ENCODE measurements at places on chromosomes 1 and 21.

GRCh38 chr1:200654660-200655059, 15.0 kb downstream of the DDX59 start:
- no peak for DNase-seq

DNA sequence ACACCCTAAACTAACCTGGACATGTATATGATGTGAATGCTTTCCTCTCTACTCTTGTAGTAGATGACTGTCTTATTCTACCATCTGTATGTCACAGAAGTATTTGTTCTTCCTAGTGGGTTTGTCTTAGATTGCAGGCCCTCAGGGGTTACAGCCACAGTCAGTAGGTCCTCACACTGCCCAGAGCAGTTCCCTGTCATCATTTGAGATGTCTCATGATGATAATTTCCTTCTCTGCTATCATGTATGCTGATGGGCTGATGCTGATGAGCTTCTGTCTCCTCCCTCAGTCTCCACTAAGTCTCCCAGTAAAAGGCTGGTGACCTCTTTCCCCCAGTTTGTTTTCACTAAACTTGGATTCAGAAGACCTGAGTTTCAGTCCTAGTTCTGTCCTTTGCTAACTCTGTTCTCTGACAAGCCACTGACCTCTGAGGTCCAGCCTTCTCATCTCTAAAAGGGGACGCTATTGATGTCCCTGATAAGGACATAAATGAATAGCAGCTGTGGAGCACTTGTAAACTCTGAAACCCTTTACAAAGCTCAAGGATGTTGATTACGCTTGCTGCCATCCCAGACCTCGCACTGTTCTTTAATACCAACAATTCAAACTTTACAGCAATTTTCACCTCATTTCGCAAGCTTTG, 3.1 kb upstream of the ETV3 start:
- no peak for DNase-seq

DNA sequence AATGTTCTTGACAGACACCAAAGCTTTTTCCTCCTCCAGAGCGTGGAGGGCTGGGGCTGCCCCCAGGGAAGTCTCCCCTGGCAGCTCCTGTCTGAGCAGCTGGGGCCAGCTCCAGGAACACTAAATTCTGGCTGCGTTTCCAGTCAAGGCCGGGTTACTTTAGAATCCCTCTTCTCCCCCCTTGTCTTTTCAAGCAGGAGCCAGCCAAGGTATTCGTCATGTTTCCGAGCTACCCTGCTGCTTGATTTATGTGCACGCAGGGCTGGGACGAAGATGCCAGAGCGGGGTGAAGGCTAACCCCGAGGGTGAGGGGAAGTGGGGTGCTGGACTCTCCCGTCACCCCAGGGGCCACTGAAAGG, 68.1 kb upstream of the ANGPTL1 start:
- DNase-seq: peak; percentile 91

GRCh38 chr1:226684026-226684425, 55.1 kb downstream of the ITPKB start:
- no peak for DNase-seq

DNA sequence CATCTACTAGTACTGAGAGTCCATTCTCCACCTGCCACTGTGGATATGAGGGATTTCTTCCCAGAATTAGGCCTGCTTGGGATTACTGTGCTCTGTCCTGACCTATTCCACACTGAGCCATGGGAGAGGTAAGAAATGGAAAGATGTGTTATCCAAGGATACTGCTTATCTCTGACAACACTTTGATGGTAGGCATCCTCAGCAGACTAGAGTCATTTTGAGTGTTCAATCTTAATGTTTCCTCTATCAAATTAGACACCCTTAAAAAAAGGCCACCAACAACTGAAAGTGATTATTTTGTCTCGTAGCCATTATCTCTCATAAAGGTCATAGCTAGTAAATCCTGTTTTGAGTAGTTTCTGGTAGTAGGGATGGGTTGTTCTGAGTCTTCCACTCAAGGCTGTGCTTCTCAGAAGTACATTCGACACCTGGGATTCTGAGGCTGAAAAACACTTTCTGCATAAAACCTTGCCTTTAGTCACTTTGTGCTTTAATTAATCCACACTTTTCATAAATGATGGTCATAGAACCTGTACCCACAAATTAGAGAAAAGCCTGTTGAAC, 8.8 kb downstream of the ATPAF1 start:
- no peak for DNase-seq

- DNase-seq: no peak
These were observed 9.9 kb downstream of the TSSK3 start for GRCh38 chr1:32372149-32372756.

DNA sequence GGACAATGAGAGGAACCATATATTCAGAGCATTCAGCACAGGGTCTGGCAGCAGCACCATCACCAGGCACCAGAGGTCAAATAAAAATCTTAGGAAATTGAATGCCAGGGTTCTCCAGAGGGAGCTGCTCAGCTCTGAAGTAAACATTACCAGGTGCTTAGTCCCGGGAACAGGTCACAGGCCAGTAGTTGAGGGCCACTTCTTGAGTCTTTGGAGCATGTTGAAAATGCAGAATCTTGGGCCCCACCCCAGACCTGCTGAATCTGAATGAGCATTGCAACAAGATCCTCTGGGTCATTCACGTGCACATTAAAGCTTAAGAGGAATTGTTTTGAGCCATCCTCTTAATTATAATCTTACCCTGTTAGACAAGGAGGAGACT, 33.8 kb downstream of the PHC2 start:
- DNase-seq: no peak

- DNase-seq: no peak
These were observed 106.5 kb downstream of the PLPP3 start for GRCh38 chr1:56472860-56473259.

GRCh38 chr1:164772635-164773034, 213.7 kb downstream of the PBX1 start:
- DNase-seq: peak; percentile 78

- peak; percentile 24 for DNase-seq
These were observed 361.5 kb upstream of the ZP4 start for GRCh38 chr1:238252033-238252802.

- no peak for DNase-seq
These were observed 6.2 kb downstream of the FH start for GRCh38 chr1:241513378-241513777.

DNA sequence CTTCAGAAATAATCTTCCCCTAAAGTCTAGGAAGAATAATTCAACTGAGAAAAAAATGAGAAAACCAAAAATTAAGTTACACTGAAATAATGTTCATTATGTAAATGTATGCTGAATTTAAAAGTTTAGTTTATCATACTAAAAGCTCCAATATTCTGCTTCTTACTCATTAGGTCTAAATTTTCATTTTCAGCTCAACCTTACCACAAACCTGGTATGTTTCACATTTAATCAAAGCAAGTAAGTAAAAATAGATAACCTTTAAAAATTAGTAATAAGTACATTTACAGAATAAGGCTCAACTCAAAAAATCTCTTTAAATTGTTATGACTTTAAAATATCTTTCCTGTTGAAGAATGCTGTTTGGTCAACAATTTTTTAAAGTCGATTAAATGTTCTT, 15.0 kb downstream of the BTG3 start:
- no peak for DNase-seq

DNA sequence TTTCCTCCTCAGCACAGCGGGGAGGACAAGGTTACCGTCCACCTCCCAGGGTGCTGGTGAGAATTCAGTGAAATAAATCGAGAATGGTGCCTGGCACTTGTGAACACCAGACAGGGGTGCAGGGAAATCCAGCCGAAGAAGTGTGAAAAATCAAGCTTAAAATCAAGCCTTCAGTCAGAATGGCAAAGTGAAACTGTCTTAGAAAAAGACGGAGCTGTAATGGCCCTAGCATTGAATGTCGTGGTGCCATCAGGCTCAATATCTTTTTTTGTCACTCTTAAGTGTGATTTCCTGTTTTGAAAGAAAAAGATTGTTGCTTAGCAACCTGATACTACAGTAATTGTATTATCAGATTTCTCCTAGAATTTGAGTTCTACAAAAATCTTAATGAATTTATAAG, 22.1 kb downstream of the EDARADD start:
- DNase-seq: no peak

DNA sequence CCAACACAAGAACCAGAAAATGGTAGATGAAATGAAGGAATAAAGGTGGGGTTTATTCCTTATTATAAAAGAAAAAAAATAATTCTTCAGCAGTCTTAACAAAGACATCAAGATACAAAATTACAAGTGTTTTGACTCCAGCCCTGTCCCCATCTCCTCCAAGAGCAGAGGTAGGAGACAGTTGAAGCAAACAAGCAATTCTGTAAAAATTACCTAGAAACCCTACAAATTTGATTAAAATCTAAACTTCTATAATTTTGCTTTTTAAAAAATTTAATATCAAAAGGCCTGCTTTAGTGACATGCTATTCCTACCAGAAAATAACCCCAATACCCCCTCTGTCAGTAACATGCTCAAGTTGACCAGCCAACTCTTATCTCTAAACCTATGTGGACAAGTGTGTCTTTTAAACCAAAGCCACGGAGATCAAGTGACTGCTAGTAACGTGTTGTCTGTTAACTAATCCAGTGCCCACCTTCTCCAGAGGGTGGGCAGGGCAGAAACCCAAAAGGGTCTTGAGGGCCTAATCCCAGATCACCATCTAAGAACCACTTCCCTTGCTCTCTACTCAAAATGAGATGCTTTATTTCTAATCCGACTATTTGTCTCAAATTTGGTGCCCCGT, 8.4 kb downstream of the GLUL start:
- no peak for DNase-seq

- DNase-seq: peak; percentile 87
These were observed 738 bp upstream of the CDC42BPA start for GRCh38 chr1:227318853-227319607.

GRCh38 chr1:153760440-153760839, 14.8 kb upstream of the SLC27A3 start:
- no peak for DNase-seq

DNA sequence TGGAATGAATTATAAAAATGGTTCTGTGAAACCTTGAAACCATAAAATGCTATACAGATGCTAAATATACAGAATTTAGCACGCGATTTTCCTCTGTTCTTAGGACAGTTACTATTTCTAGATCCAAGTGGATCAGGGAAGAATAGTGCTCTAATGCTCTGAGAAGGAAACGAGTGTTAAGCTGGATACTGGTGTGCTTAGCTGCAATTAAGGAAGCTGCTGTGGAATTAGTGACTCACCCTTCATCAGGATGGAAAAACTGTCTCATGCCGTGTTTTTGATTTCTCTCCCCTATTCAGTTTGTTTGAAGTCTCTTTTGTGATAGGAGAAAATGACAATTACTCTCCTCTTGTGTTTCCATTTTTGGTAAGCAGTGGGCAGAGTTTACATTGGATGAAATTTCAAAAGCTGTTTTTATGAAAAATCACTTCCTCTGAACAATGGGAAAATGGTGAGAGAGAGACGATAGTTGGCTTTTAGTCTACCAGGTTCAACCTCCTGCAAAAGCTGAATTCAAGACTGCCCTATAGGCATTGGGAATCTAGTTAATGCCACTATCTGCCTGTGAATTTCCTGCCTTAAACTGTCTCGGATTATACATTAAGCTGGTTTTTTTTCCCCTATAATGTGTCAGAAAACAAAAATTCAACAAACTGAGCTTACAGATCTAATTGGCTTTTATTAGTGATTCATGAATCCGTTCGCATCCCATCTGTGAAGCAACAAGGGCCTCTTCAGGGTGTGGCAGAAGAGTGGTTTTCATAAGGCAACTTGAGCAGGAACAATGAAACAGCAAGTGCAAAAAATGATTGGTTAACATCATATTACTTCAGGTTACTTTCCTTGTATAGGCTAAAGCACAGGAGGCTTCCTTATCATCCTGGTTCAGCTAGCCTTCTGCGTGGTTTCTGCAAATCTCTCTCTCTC, 179.8 kb downstream of the ST6GALNAC3 start:
- no peak for DNase-seq

GRCh38 chr1:64653466-64653865, 91.4 kb upstream of the RAVER2 start:
- DNase-seq: no peak

DNA sequence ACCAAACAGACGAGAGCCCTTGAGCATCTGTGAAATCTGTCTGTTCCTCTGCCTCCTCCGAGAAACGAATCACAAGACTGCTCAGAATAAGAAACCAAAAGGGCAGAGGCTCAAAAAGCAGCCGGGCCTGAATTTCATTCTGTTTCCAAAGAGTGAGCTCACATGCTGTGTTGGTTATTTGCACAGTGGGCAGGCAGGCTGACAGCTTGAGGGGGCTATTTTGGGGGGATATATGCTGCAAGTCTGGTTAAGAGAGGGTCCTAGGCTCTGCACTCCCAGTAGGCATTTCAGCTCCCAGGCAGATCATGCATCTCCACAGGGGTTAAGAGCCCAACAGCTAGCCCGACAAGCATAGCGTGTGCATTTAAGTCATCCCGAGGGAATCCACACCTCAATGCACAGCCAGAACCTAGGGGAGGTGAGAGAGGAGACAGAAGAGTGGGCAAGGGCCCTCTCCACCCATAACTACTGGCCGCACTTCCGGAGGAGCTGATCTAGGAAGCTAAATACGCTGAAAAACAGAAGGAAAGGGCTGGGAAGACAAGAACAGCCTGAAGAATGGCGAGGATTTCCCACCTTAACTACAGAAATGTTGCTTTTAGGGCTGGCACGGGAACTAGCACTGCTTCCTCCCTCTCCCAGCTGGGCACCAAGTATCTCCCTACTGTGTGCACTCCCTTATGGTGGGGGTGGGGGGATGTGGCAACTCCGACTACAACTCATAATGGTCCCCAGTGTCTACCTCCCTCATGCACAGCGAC, 3.7 kb downstream of the PGBD5 start:
- no peak for DNase-seq

- DNase-seq: no peak
These were observed 71.0 kb downstream of the TOMM20 start for GRCh38 chr1:235057385-235058306.

DNA sequence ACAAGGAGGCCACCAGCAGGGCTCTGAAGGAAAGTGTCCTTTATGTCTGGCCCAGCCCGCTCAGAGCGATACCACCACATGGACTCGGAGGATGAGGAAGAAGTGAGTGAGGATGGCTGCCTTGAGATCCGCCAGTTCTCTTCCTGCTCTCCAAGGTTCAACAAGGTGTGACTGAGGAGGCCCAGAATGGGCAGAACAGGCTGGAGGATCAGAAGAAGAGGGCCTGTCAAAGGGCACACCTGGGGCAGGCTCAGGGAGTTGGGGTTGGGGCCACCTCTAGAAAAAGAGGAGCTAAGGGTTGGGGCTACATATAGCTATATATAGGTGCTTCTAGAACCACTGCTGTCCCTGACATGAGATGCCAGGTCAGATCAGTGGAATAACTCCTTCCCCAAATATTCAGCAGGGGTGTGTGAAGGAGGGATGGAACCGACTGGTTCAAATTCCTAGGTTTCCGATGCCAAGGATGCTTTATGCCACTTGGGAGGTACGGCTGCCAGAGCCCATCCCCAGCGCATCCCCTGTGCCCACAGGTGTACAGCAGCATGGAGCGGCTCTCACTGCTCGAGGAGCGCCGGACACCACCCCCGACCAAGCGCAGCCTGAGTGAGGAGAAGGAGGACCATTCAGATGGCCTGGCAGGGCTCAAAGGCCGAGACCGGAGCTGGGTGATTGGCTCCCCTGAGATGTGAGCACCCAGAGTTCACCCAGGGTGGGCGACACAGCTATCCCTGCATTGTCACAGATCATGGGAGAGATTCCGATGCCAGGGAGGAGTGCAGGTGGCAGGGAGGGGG, 102.2 kb downstream of the PIK3R3 start:
- no peak for DNase-seq
